DMS53 (cell line): ENCODE measurements at places on chromosomes 7 and 10.
A peak's percentile ranks its signal among the peaks of the same experiment; 100 is the strongest.

DNA sequence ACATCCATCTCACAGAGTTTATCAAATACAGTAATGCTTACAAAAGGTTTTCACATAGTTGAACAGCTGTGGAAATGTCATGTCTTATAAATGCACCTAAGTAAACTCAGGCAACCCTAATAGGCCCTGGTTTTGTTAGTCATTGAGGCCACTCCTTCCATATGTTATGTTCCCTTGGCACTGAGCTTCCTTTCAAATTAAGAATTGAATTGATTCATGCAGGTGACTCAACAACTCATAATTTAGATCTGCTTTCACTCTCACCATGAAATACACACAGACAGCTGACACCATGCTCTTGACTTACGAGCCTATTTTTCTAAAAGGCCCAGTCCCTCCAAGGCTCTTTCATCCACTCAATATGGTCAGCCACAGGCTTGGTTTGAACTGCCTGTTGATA lies 476.9 kb downstream of the KCNMA1 start:
- DNase-seq, result peak; percentile 66

- DNase-seq, result no peak
These were observed 407.8 kb upstream of the FOXK1 start for GRCh38 chr7:4274286-4274685.

DNA sequence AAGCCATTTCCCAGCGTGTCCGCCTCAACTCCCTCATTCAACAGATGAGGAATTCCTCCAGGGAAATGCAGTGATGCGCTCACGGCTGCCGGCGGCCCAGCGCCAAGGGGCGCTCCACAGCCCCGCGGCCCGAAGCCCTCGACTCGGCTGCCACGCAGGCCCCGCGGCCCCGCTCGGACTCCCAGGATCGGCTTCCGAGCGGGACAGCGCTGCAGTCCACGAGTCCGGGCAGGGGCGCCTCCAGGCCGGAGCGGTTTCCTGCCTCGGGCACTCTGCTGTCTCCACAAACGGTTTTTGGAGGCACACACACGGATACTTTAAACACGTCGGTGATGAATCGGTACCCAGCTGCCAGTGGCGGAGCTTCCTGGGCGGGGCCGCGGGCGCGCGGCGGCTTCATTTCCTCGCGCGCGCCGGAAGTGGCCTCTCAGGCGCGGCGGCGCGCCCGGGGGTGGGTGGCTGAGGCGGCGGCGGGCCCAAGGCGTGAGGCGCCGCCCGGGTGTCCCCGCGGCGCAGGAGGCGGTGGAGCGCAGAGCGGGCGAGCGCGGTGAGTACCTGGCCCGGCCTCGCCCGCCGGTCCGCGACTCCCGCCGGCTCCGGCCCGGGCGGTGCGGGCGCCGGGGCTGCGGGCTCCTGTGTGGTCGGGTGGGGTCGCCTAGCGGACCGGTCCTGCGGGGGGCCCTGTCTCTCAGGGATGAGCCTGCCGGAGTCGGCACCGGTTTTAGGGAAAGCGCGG lies at the start of gene CSGALNACT2:
Gene CSGALNACT2, plus strand, starts transcription at position 425 of the 736 bp plus-strand sequence. CDS start 16,705 bp downstream, outside the sequence.
- peak; percentile 94 for DNase-seq

DNA sequence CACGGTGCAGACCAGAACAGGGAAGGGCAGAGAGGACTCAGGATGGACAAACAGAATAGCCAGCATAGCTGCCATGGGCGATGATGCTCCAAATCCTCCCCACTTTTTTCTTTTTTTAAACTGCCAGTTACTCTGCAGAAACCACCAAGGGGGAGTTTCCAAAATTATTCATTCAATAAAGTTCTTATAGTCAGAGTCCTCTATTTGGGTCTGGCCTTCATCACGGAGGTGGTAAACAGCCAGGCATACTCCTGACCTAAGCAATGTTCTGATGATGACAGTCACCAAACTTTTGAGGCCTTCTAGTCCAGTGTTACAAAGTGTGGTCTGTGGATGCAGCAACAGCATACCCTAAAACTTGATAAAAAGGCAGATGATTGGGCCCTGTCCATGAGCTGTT lies 12.3 kb downstream of the RAPGEF5 start:
- DNase-seq, result no peak

GRCh38 chr10:68625316-68625921 lies 65.3 kb downstream of the TET1 start:
- DNase-seq, result no peak

- peak; percentile 56 for DNase-seq
These were observed 14.7 kb downstream of the MMRN2 start for GRCh38 chr10:86942441-86943315.

GRCh38 chr10:81027223-81027622 lies 489.5 kb downstream of the SH2D4B start:
- no peak for DNase-seq

GRCh38 chr10:113069595-113069994 lies 119.5 kb downstream of the TCF7L2 start:
- DNase-seq, result no peak

GRCh38 chr7:119578116-119578515 lies 694.9 kb upstream of the KCND2 start:
- no peak for DNase-seq

DNA sequence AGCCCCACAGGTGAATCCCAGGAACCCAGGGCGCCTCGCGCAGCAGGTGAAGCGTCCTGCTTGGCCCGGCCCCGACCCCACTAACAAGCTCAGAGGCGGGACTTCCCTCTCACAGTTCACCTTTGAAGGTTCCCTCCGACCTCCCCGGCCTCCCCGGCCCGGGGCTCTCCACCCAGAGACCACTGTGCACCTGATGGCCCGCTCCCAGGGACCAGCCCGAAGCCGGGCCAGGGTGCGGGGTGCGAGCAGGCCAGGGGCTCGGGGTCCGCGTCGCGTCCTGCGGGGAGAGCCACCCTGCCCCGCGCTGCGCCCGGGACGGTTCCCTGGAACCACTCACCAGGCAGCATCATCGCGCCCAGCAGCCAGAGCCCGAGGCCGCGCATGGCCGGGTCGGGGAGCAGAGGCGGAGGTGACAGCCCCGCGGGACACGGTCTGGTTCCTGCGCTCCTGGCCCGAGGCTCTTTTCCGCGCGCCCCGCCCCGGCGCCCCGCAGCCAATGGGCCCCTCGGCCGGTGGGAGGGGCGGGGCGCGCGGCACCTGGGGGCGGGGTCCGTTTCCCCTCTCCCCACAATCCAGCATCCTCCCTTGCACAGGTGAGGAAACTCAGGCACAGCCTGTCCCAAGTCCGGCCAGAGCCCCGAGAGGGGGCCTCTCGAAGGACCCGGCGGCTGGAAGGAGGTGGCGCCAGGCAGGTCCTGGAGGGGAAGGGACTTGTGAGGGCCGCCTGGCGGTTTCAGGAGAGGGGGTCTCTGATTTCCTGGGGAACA lies at the start of gene ADAM8:
Gene ADAM8, minus strand, starts transcription at position 434 of the 767 bp plus-strand sequence. Its CDS starts 51 bp downstream, at position 383.
- DNase-seq, result peak; percentile 63

GRCh38 chr10:123673198-123673597 lies 7.0 kb downstream of the GPR26 start:
- no peak for DNase-seq

DNA sequence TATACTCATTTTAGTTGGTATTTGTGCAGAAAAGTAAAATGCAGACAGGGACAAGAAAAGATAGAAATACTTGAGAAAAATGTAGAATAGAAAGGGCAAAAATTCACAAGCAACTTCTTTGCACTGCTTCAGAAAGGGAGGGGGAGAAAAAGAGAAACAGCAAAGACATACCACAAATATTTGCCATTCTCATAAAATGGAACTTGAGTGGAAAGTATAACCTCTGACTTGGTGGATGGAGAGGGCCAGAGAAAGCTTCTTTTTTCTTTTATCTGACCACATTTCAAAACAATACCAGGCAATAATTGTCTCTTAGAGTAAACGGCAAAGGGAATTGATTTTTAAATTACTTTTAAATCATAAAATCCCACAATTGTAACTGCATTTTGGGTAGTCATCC lies 35.8 kb upstream of the TRUB1 start:
- DNase-seq, result no peak

DNA sequence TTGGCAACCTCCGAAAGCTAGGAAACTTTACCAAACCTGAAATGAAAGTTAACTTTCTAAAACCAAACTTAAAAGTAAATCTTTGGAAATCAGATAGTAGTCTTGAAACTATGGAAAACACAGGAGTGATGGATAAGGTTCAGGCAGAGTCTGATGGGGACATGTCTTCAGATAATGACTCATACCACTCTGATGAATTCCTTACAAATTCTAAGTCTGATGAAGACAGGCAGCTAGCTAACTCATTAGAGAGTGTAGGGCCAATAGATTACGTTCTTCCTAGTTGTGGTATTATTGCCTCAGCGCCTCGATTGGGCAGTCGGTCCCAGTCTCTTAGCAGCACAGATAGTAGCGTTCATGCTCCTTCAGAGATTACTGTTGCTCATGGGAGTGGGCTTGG lies 45.9 kb downstream of the MCMBP start:
- DNase-seq, result no peak

DNA sequence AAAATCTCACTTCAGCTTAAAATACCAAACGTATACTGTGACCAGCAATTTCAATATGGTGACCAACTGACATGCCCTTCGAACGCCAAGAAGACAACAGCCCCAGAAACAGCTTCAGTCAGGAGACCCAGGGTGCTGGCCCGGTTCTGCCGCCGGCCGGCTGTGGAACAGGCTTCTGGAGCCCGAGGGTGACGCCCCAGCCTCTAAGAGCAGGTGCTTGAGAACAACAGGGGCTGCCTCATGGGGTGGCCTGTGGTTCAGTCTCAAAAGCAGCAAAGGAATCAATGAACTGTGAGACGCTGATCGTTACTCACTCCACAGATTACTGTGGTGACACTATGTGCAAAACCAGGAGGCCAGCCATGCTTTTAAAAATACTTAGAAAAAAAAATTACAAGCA lies 17.3 kb downstream of the GPER1 start:
- no peak for DNase-seq

- peak; percentile 72 for DNase-seq
These were observed 24.4 kb downstream of the GSDME start for GRCh38 chr7:24732646-24733413.

DNA sequence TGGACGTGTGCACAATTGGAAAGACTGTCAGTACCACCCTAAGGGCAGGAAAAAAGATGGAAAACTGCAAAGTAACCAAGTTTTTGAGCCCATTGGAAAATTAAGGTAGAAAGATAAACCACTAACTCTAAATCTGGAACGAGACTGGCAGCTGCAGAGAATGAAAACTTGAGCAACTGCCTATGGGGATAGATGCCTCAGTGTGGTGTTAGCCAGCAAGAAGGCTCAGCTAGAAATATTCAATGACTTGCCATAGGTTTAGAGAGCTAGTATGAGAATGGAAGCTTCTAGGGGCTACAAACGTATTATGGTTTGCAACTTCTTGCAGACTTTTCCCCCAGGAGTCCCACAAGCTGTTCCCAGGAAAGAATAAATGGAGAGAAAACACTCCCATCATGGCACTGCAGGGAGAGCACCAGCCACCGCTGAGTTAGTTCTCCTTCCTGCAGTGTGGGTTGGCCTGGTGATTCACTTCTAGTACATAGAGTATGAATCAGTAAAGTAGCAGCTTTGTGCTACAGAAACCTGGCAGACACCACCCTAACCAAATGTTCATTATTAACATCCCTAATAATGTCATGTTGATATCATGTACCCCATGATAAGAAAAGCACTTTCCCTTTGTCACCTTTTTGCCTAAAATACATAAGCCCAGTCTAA lies 372.4 kb upstream of the VWC2 start:
- DNase-seq, result no peak

- DNase-seq, result peak; percentile 94
These were observed 11.1 kb downstream of the STEAP1B start for GRCh38 chr7:22488643-22489462.

- DNase-seq, result no peak
These were observed 1112.9 kb upstream of the AUTS2 start for GRCh38 chr7:68485253-68485917.

DNA sequence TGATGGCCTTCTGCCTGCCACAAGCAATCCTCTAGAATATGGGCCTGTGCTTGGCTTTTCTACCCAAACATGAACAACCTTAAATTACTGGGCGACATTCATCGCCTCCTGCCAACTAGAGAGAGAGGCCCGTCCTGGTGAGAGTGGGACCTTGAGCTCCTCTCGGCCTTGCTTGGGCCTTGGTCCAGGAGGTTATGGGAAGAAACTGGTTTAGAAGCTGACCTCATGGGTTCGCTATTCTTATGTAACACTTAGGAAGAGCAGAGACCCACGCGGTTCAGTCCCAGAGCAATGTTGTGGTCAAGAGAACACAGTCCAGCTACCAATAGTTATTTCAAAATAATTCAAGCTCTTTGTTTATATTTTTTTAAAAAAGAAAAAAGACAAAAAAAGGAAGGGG lies 176.3 kb upstream of the ZNF32 start:
- DNase-seq, result no peak

- DNase-seq, result no peak
These were observed 220.9 kb upstream of the KMT2E start for GRCh38 chr7:104793066-104793465.

DNA sequence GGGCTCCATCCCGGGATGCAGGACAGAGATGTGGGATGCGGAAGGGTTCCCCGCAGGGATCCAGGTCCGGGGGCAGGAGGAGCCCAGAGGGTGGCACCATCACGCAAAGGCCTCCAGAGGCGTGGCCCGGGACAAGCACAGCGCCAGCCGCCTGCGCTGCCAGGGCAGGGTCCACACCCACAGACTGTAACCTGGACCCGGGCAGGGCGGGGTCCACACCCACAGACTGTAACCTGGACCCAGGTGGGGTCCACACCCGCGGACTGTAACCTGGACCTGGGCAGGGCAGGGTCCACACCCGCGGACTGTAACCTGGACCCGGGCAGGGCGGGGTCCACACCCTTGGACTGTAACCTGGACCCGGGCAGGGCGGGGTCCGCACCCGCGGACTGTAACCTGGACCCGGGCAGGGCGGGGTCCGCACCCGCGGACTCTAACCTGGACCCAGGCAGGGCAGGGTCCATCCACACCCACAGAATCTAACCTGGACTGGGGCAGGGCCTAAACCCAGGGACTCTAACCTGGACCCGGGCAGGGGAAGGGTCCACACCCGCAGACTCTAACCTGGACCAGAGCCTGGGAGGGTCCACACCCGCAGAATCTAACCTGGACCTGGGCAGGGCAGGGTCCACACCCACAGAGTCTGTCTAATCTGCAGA lies 37.5 kb upstream of the SUN1 start:
- DNase-seq, result no peak

DNA sequence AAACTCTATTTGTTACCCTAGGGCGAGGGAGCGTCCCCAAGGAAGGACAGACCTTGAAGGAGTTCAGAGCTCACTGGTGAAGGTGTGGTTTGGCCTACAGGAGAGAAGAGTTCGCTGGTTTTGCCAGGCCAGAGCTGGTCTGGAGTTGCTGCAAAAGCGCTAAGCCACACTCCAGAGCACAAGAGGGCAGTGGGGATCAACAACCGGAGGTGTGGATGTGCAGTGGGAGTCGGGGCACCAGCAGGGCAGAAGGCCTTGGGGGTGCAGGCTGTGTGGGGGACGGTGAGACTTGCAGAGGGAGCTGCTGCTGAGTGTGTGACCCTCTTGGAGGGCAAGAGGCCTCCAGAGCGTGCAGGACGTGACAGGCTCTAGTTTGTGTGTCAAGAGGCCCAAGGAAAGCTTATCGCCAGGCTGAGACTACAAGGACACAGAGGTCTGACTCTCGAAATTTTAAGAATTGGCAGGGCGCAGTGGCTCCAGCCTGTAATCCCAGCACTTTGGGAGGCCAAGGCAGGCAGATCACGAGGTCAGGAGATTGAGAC lies 14.3 kb upstream of the CUL1 start:
- no peak for DNase-seq

GRCh38 chr7:149373089-149373488 lies 87.8 kb downstream of the ZNF777 start:
- DNase-seq, result peak; percentile 43
